Left ventricle myocardium superior (tissue), 1 donor: ENCODE measurements at places on chromosomes 16 and 17. TPM values are rescaled to one million over a fixed set of nuclear protein-coding genes. Genes with fewer than 3 reads are reported as not detected.

Gene KRTAP1-1
- total RNA-seq: not detected

Gene OSGIN1
- total RNA-seq: 4.7 TPM

GRCh38 chr17:12422651-12423050, 243.0 kb upstream of the MYOCD start:
- DNase-seq: peak; percentile 71

- peak; percentile 31 for DNase-seq
Observed at GRCh38 chr17:83198366-83199341, 119.2 kb downstream of the METRNL start.

GRCh38 chr17:44310609-44311376, 2.4 kb downstream of the RUNDC3A start:
- DNase-seq: no peak

DNA sequence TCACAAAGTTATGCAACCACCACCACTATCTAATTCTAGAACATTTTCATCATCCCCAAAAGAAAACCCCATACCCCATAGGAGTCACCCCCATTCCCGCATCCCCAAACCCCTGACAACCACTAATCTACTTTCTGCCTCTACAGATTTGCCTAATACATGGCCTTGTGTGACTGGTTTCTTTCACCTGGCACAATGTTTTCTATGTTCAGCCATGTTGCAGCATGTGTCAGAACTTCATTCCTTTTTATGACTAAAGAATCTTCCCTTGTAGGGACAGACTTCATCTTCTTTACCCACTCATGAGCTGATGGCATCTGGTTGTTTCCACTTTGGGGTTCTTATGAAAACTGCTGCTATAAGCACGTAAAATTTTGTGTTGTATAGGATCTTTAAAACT, 34.6 kb downstream of the CYTH1 start:
- no peak for DNase-seq
